ENCODE measurements at places on chromosomes 16 and 17.

- no peak for DNase-seq
These were observed 2.4 kb upstream of the MEOX1 start for GRCh38 chr17:43664096-43664495.

GRCh38 chr16:49749816-49750215 lies 106.1 kb downstream of the ZNF423 start:
- no peak for DNase-seq

DNA sequence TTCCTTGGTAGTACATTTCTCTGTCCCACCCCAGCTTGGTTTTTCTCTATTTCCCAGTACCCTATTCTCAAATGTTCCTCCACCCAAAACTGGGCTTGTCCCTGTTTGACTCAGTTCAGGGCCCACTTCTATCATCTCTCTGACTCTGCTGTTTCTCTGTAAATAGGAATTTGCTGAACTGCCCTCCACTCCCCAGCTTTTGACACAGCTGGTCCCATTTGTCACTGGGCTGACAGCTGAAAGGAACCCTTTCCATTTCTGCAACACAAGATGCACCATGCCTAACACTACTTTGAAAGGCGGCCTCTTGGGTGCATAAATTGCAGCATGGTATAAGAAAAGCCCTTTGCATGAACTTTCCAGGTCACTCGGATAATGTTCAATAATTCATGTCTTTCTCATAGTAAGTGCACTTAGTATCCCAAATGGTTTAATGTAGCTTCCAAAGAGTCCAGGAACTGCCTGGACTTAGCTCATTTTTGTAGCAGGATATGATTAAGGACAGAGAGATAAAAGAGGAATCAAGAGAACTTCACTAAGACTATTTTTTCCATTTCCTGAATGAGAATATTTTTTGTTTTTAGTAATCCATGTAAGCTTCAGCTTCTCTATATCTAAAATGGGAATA lies 256.7 kb downstream of the CDH11 start:
- DNase-seq: no peak

GRCh38 chr16:13049688-13050087 lies 148.3 kb downstream of the SHISA9 start:
- no peak for DNase-seq

DNA sequence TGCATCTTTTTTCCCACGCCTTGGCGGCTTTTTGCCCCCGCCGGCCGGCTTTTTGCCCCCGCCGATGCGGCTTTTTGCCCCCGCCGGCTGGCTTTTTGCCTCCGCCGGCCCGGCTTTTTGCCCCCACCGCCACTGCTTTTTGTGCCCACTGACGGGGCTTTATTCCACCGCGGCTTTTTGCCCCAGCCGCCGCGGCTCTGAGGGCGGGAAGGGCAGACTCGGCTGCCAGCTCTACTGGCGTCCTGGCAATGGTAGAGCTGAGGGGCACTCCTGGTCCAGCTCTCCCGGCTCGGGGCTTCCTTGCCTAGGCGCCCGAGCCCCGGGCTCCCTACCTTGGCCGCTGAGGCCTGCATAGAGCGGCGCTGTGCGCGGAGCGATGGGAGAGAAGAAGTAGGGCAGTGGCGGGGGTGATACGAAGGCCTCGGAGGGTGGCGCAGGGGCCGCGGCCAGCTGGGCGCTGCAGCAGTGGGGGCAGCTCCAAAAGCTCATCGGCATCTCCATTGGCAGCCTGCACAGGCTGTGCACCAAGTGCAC lies 591.4 kb downstream of the TP53TG3F start:
- no peak for DNase-seq

GRCh38 chr16:89358030-89359005 lies 132.0 kb downstream of the ANKRD11 start:
- peak; percentile 52 for DNase-seq

- DNase-seq: peak; percentile 52
These were observed 16.2 kb downstream of the CHST4 start for GRCh38 chr16:71542377-71542776.

DNA sequence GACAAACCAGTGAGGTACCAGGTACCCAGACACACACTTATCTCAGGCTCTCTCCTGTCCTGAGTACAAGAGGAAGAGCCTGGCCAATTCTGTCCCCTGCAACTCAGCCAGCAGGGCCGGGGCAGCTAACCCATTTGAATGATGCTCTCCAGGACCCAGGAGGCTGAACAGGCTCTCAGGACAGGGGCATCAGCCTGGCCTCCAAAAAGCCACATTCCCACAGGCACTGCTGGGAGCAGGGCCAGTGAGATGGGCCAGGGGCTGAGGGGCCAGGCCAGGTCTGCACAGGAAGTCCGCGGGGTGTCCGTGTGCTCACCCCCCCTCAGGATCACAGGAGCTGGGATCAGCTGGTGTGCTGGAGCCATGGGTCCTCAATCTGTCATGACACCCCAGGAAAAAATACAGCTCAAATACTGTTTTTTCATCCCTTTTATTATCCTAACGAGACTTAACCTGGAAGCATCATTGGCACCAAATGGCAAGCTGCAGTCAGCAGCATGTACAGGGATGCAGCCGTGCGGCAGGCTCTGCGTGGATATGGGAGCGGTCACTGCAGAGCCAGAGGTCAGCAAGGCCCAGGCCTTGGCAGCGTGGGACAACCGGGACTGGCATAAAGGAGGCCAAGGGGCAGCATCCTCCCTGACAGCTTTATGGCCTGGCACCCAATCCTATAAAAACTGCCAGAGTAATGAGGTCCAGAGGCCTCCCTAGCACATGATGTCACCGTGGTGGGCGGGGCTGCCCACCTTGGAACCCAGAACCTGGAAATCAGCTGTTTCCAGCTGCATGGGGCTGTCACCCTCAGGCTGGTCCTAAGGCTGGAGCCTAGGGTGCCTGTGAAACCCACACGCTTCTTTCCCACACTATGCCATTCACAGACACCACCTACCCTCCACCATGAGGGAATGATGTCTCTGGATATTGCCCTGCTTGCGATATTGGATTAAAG lies 276.7 kb downstream of the C16orf95 start:
- no peak for DNase-seq

DNA sequence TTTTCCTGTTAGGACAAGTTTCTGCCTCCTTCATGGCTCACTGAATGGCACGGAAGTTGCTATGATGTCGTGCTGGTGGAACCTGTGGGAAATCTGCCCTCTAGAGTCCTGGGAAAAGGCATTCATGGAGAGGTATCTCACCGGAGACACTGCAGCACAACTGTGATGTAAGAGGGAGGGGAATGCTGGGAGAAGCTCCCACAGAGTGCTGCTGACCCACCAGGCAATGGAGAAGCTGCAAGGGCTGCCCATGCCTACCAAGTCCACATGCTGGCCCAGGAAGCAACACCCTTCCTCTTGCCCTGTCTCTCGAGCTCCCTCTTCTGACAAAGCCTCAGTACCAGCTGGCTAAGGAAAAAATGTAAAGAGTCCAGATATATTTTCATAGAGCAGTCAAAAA lies 45.2 kb upstream of the SLC5A11 start:
- DNase-seq: no peak

GRCh38 chr16:19853132-19853741 lies 31.4 kb downstream of the GPRC5B start:
- DNase-seq: no peak

DNA sequence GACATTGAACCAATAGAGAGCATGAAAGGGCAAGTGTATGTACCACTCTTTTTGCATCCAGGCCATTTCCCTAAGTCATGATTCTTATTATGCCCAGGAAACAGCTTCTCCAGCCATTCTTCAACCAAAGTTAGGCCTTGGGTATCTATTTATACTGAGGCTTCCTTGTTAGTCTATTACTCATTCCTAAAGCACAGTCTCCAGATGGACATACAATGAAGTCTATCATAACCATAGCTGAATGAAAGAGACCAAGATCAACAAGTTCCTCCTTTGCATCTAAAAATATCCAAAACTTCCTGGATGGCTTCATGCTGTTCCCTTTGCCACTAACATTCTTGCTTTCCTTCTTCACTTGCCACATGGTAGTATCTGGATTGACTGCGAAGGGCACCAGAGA lies 265.9 kb downstream of the CDH8 start:
- DNase-seq: no peak

GRCh38 chr16:71406724-71407123 lies 35.1 kb downstream of the TLE7 start:
- no peak for DNase-seq

GRCh38 chr16:1221628-1222552 lies 3.2 kb downstream of the TPSG1 start:
- DNase-seq: no peak

DNA sequence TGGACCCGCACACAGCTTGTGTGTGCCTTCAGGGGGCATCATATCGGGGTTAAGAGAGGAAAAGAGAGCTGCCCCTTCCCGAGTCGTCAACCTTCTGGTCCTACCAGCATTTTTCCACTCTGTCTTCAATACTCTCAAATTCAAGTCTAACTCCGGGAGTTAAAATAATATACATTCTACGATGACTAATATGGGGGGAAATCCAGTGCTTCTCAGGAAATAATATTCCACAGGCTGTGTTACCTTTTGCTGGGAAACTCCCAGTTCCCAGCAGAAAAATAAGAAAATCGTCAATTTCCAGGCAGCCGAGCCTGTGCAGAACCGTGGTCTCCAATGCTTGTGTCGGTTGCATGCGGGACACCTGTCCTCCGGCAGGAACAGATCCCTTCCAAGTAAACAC lies 105.0 kb upstream of the FOXF1 start:
- DNase-seq: no peak

- no peak for DNase-seq
These were observed 25.7 kb downstream of the MAP3K3 start for GRCh38 chr17:63647936-63648335.

- DNase-seq: no peak
These were observed 32.0 kb upstream of the ABCA5 start for GRCh38 chr17:69358688-69359596.

GRCh38 chr17:65790241-65790640 lies 228.8 kb upstream of the AXIN2 start:
- no peak for DNase-seq

GRCh38 chr17:18226284-18226945 lies 980 bp downstream of the LLGL1 start:
- DNase-seq: no peak

DNA sequence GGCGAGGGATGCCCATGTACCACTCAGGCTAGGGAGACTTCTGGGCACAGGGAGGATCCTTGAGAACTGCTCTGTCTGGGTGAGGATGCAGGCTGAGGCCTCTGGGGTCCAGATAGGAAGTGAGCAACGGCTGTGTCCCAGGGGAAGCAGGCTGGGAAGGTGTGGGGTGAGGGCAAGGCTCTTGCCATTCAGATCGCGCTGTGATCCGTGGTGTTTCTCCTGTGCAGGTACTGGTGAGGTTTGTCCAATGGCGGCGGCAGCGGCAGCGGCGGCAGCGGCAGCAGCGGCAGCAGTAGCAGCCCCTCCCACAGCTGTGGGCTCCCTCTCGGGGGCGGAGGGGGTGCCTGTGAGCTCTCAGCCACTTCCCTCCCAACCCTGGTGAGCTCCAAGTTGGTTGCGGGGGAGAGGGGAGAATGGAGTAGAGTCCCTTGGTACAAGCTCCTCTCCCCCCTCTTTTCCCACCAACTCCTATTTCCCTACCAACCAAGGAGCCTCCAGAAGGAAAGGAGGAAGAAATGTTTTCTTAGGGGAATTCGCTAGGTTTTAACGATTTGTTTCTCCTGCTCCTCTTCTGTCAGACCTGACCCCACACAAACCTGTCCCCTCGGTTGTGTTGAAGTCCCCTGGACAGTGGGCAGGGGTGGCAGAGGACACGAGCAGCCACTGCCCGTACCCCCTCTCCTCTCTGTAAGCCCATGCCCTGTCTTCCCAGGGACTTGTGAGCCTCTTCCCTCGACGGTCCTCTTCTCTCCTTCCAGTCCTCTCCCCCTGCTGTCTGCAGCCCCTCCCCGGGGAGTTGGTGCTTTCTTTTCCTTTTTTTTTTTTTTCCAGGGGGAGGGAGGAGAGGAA lies 1.9 kb upstream of the PRRT2 start:
- peak; percentile 47 for DNase-seq

- DNase-seq: no peak
These were observed 30.5 kb downstream of the PLCG2 start for GRCh38 chr16:81809567-81809966.

DNA sequence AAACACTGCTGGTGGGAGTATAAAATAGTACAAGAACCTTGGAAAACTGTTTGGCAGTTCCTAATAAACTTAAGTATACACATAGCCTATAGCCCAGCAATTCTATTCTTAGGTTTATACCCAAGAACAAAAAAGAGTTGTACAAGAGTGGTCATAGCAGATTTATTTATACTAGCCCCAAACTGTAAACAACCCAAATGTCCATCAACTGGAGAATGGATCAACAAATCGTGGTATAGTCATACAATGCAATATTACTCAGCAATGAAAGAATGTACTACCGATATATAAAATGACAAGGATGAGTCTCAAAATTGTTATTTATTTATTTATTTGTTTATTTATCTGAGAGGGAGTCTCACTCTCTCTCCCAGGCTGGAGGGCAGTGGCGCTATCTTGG lies 23.1 kb downstream of the GNGT2 start:
- no peak for DNase-seq

GRCh38 chr16:16833165-16833564 lies 454.2 kb downstream of the NPIPA7 start:
- no peak for DNase-seq

GRCh38 chr16:49092704-49093103 lies 188.9 kb downstream of the CBLN1 start:
- DNase-seq: no peak

DNA sequence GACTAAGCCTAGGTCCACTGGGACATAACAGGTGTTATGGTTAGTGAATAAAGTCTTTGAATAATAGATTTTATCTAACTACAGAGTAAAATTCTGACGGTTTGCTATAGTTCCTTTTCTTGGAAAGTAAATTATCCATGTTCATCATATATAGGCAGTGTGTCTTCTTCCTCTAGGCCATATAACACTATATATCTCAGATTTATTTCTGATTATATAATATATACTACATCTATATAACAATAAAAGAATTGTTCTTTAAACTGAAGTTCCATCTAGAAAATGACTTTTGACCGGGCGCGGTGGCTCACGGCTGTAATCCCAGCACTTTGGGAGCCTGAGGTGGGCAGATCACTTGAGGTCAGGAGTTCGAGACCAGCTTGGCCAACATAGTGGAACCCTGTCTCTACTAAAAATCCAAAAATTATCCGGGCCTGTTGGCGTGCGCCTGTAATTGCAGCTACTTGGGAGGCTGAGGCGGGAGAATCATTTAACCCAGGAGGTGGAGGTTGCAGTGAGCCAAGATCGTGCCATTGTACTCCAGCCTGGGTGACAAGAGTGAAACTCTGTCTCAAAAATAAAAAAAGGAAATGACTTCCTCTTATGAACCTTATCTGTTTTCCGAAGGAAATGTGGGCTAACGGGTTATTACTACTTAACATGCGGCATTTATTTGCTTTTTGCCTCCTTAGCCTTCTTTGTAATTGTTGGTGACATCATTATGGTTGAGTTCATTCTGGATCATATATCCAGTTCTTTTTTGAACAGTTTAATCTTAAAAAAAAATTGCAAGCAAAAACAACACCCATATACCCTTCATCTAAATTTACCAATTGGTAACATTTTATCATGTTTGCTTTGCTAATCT lies 29.2 kb downstream of the NOL11 start:
- no peak for DNase-seq

Measured in CD4-positive, alpha-beta T cell treated with Interleukin-2 at 100 ng/mL for 4 hours (primary cell).